ENCODE measurements at places on chromosomes 6 and 20.

DNA sequence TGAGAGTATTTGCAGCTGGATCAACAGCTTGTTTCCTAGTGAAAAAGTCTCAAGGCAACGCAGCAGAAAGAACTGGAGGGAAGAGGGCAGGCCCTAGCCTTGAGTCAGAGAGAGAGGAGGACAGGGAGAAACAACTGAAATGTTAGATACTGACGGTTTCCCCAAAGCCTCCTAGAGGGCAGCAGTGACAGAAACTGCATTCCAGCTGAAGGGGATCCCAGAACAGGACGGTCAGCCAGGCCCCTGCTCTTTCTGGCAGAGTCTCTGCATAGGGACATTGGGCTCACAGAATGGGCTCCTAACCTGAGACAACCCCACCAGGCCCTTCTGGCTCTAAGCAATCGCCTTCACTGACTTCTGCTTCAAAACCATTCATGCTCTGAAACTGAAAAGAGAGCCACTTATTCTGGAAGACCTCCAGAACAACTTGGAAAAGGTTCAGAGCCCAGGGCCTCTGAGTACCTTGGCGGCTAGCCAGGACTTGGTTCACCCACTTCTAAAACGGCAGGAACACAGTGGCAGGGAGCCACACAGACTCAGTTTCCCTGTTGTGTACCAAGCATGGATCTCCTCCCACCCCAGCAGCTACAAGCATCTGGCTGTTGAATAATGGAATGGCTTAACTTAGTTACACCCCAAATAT lies 72.9 kb downstream of the PSMB1 start:
- no peak for DNase-seq

GRCh38 chr6:161265975-161266374 lies 7.9 kb downstream of the AGPAT4 start:
- DNase-seq: no peak

DNA sequence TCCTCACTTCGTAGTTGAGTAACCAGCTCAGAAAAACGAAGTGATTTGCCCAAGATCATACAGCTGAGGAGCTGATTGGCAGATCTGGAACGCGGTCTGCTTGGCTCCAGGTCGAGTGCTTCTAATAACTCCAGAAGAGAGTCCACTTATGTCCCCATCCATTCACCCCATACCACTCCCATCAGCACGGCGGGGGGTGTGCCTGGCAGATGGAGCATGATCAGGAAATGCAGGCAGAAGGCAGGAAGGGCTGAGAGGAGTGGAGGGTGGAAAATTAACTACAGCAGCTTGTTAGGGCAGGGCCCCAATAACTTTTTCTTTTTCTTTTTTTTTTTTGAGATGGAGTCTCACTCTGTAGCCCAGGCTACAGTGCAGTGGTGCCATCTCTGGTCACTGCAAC lies 15.0 kb downstream of the FITM2 start:
- DNase-seq: no peak

DNA sequence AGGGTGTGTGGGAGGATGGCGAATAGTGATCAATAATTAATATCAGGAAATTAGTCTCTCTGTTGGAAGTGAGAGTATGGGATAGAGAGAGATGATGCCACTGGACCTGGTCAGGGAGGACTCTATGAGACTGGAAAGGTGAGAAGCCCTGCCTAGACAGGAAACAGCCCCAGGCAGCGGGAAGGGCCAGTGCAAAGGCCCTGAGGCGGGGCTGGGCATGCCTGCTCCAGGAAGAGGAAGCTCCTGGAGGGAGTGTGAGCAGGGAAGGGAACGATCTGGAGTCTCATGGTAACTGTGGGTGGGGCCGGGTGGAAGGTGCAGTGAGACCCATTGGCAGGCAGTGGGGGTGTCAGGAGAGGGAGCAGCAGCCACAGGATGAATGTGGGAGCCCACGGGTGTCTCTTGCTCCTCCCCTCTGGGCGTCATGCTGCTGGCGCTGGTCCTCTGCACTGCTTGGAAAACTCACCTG lies 1.8 kb upstream of the CST3 start:
- no peak for DNase-seq

- DNase-seq: peak; percentile 97
Measured at GRCh38 chr6:158644231-158645063, at the start of gene DYNLT1. Gene DYNLT1, minus strand, starts transcription at chr6:158644743. Its CDS starts 35 bp downstream, at chr6:158644708.

DNA sequence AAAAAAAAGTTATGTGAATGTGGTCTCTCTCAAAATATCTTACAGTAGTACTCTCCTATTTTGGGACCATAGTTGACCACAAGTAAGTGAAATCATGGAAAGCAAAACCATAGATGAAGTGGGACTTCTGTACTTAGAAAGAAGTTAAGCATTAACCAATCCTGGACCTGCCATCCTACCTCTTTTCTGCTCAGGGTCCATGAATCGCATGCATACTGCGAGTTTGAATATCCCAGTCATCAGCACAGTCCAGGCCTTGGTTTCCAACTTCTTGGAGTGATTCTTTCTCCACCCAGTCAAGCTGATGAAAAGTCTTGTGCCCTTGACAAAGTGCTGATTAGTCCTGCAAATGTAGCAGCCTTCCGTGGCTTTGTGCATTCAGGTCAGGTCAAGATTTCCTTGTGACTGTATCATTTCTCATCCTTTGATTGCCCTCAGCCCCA lies 46.0 kb downstream of the RNF217 start:
- DNase-seq: no peak

GRCh38 chr6:36201612-36202011 lies 5.1 kb downstream of the BRPF3 start:
- DNase-seq: no peak

DNA sequence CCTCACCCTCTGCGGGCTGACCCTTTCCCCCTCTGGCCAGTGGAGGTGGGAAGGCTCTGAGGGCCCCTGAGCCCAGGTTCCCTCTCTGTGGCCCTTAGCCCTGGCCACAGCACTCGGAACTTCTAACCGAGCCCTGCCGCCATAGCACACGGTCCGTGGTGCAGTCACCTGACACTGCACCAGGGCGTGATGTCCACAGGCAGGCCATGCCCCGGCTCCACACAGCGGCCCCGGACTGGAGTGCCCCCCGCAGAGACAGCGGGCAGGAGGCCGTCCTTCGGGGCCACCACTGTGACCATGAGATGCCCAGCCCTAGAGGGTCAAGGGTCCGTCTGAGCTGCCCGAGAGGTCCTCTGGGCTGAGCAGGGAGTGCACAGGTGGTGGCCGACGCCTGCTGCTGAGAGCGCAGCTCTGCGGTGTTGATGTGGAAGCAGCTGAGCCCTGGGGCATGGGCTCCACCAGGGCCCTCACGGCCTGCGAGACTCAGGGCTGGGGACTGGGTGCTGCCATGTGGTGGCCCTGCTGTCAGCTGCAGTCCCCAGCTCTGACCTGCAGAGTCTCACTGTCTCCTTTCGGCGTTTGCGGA lies 11.2 kb upstream of the BHLHE23 start:
- no peak for DNase-seq

- DNase-seq: no peak
Measured at GRCh38 chr6:111803804-111804203, 69.4 kb downstream of the FYN start.

- DNase-seq: no peak
Measured at GRCh38 chr6:103893141-103893581, 966.6 kb downstream of the HACE1 start.

DNA sequence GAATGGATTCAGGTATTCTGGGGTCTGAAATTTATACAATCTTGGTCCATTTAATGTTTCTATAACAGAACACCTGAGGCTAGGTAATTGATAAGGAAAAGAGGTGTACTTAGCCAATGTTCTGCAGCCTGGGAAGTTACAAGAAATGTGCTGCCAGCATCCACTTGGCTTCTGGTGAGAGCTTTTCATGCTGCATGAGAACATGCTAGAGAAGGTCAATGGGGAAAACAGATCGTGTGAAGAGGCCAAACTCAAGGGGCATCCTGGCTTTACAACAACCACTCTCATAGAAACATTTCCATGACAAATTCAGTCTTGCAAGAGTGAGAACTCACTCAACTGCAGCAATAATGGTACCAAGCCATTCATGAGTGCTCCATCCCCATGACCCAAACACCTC lies 16.8 kb downstream of the IL22RA2 start:
- no peak for DNase-seq

Data from right lobe of liver (tissue), 6 donors.